Upper lobe of left lung (tissue), 6 donors: ENCODE measurements at places on chromosomes 3 and 15. TPM values are rescaled to one million over a fixed set of nuclear protein-coding genes. Genes with fewer than 3 reads are reported as not detected.

The LCTL gene
- total RNA-seq = not detected

The LINGO1 gene
- total RNA-seq = 0.15 TPM

The CYP19A1 gene
- total RNA-seq = not detected

The MUC20 gene
- total RNA-seq = 10.2 TPM

The LSAMP gene
- 15.4 TPM for total RNA-seq

The ATXN7 gene
- 32.6 TPM for total RNA-seq

GRCh38 chr3:86029590-86029989 lies 961.4 kb downstream of the VGLL3 start:
- no peaks in the 10 kb centered on the region for H3K4me1 ChIP-seq
- no peaks in the 10 kb centered on the region for H3K36me3 ChIP-seq
- no peak overlapping the region for H3K27ac ChIP-seq
- no peaks in the 10 kb centered on the region for H3K27me3 ChIP-seq
- DNase-seq = no peak
- no peak overlapping the region for H3K4me3 ChIP-seq

DNA sequence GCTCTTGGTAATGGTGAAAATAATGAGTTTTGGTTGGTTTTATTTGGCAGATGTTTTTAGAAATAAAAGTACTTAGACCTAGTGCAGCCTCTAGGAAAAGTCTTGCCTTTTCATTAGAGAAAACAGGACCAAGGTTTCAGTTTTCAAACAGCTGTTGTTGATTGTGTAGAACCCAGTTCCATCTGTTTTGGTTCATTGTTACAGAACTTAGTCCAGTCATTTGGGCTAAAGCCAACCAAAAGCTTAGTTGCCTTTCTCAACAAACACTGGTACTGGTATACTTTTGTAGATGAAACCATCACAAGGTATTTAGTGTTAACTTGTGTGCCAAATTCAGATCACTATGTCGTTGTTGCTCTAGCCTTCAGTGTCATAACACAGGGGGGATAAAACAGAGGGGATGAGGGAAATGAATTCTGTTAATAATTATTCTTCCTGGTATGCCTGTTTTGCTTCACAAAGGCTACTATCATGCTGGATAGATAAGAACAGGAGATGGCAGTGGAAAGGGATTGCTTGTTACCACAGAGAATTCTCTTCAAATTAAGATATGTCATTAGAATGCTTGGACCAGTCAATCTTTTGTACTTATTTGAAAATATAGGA lies 12.6 kb upstream of the APH1B start:
- H3K36me3 ChIP-seq = no peaks in the 10 kb centered on the region
- no peak for DNase-seq
- no peak overlapping the region for H3K27ac ChIP-seq
- no peak overlapping the region for H3K4me3 ChIP-seq
- no peaks in the 10 kb centered on the region for H3K4me1 ChIP-seq

DNA sequence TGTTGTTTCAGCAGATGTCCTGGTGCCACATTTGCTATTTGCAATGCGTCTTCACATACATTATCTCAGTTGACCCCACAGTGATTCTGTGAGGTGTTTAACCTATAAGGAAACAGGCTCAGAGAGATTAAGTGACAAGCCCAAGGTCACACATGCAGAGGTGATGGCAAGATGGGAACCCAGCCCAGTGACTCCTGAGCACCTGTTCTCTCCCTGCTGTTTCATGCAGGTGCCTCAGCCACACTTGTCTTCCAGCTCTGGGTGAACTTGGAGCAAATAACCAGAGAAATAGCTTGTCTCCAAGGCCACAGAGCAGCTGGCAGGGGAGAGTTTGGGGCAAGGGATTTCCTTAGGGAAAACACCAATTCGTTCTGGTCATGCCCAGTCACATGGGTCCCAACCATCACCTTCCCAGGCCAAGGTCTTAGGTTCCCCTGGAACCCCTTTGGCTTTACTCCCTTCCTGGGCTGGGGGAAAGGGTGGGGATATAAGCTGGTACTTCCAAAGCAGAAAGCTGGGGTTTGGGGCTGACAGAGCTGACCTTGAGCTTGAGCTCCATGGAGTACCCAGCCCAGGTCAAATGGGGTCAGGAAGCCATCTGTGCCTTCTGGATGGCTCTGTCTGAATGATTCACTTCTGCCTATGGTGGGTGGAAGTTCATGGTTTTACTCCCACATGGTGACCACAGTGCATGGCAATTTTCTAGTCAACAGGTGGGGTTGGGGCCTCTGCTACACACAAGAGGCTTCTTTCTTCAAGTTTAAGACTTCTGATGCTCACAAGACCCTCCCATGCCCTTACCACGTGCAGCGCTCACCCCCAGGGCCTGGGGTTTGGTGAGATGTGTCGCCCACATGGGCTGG lies 22.4 kb downstream of the LIPC start:
- DNase-seq = no peak
- H3K27ac ChIP-seq = no peak overlapping the region
- no peaks in the 10 kb centered on the region for H3K36me3 ChIP-seq
- H3K4me1 ChIP-seq = peaks cover 7% of the 10 kb centered on the region

GRCh38 chr3:36680952-36681351 lies 83.4 kb downstream of the DCLK3 start:
- no peak overlapping the region for H3K27ac ChIP-seq
- no peaks in the 10 kb centered on the region for H3K4me1 ChIP-seq

DNA sequence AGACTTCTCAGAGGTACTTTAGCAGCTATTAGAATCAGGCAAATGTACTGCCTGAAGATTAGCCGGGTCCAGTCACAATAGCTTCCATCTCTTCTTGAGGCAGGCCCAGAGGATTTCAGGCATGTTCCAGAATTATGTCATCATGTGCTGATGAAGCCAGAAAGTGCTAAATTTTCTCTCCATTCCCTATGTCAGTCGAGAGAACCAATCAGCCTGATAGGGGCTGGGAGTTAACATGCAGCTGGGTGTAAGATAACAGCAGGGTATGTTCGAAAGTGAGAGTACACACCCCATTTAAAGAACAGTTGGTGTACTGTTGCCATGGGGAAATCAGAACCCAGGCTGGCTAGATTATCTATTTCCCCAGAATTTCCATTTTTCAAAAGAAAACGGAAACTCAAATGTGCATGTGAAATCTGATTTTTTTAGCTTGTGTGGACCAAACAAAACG lies 48.7 kb downstream of the MYH15 start:
- no peak overlapping the region for H3K4me3 ChIP-seq
- no peaks in the 10 kb centered on the region for H3K36me3 ChIP-seq
- H3K27me3 ChIP-seq = no peaks in the 10 kb centered on the region
- no peaks in the 10 kb centered on the region for H3K4me1 ChIP-seq
- no peak for DNase-seq
- no peak overlapping the region for H3K27ac ChIP-seq

- no peaks in the 10 kb centered on the region for H3K27me3 ChIP-seq
- H3K36me3 ChIP-seq = no peaks in the 10 kb centered on the region
- no peak overlapping the region for H3K27ac ChIP-seq
- H3K4me1 ChIP-seq = no peaks in the 10 kb centered on the region
- no peak for DNase-seq
These were observed 21.8 kb upstream of the PROK2 start for GRCh38 chr3:71806736-71807135.

GRCh38 chr15:79034284-79034683 lies 56.3 kb downstream of the RASGRF1 start:
- DNase-seq = no peak
- H3K27ac ChIP-seq = no peak overlapping the region
- H3K36me3 ChIP-seq = no peaks in the 10 kb centered on the region
- no peak overlapping the region for H3K4me3 ChIP-seq

- no peak for DNase-seq
- no peak overlapping the region for H3K4me3 ChIP-seq
- no peaks in the 10 kb centered on the region for H3K4me1 ChIP-seq
- H3K27ac ChIP-seq = no peak overlapping the region
These were observed 436.9 kb downstream of the CNTN6 start for GRCh38 chr3:1529676-1530075.

DNA sequence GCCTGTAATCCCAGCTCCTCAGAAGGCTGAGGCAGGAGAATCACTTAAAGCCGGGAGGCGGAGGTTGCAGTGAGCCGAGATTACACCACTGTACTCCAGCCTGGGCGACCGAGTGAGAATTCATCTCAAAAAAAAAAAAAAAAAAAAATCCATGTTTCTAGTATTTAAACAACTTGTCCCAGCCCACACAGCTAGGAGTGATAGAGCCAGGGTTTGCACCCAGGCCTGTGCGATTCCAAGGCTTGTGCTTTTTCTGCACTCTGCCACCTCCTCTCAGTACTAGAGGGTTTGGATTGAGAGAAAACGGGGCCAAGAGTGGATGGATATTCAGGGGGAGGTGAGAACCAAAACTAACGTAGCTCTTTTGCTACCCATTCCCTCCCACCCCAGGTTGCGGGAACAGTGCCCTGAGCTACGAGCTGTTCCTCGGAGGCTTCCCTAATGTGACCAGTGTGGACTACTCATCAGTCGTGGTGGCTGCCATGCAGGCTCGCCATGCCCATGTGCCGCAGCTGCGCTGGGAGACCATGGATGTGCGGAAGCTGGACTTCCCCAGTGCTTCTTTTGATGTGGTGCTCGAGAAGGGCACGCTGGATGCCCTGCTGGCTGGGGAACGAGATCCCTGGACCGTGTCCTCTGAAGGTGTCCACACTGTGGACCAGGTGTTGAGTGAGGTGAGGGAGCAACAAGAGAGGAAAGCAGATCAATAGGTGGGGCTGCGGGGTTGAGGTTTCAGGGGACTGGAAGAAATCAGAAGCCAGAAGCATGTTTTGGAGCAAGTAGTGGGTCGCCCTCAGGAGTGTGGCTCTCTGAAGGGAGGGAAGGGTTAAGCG lies 4.1 kb downstream of the CAMK2N2 start:
- no peaks in the 10 kb centered on the region for H3K36me3 ChIP-seq
- H3K27ac ChIP-seq = no peak overlapping the region
- DNase-seq = no peak
- peaks cover 29% of the 10 kb centered on the region for H3K4me1 ChIP-seq
- H3K4me3 ChIP-seq = no peak overlapping the region
- peaks cover 4% of the 10 kb centered on the region for H3K27me3 ChIP-seq

DNA sequence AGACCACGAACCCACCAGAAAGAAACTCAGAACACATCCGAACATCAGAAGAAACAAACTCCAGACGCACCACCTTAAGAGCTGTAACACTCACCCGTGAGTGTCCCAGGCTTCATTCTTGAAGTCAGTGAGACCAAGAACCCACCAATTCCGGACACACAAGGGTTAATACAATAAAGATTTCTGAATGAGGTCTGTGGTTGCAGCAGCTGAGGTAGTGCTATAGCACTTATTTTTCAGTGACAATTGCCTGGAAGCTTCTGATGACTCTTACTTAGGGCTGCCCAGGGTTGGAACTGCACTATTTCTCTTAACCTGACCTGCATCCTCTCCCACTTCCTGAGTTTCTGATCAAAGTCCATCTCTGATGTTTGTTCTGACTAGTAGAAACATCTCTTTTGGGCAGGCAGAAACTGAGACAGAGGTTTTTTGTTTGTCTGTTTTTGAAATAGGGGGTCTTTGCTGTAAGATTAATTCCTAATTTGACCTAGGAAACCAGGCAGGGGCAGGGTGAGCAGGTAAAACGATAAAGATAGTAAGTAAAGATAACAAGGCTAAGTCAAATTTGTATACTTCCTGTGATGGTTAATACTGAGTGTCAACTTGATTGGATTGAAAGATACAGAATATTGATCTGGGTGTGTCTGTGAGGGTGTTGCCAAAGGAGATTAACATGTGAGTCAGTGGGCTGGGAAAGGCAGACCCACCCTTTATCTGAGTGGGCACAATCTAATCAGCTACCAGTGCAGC lies 169.1 kb downstream of the GAP43 start:
- H3K36me3 ChIP-seq = no peaks in the 10 kb centered on the region
- no peak overlapping the region for H3K4me3 ChIP-seq
- DNase-seq = no peak

- H3K4me3 ChIP-seq = no peak overlapping the region
- no peaks in the 10 kb centered on the region for H3K27me3 ChIP-seq
These were observed 65.7 kb upstream of the ALDH1L1 start for GRCh38 chr3:126245811-126246727.

DNA sequence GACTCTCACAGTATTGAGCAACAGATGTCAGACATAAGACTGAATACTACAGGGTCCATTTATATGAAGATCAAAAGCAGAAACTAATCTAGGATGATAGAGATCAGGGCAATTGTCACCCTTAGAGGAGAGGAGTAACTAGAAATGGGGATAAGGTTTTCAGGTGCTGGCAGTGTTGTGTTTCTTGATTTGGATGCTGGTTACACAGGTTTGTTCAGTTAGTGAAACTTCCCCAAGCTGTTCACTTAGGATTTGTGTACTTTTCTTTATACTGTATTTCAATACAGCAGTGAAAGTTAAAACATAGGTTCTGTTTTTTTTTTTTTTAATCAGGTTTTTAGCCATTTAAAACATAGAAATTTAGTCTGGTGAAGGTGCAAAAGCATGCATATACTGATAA lies 39.1 kb upstream of the CMTM7 start:
- no peak overlapping the region for H3K4me3 ChIP-seq
- DNase-seq = no peak
- H3K27me3 ChIP-seq = no peaks in the 10 kb centered on the region
- H3K4me1 ChIP-seq = peaks cover 20% of the 10 kb centered on the region
- H3K27ac ChIP-seq = no peak overlapping the region
- no peaks in the 10 kb centered on the region for H3K36me3 ChIP-seq

DNA sequence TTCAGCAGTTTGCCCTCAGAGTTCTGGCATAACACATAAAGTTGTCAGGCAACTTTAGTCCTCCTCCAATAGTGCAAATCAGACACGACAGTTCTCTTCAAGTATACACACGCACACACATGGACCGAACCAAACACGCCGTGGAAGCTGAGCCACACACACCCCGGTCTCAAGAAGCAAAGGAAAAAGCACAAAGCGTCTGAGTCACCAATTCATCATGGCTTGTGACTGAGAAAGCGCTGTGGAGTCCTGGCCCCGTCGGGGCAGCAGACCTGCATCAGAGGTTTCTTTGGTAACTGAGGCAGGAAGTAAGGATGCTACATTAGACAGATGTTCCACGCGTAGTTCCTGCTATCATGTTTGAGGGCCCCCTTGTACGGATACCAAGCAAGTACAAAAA lies 85.7 kb downstream of the VGLL4 start:
- H3K27me3 ChIP-seq = no peaks in the 10 kb centered on the region
- no peak overlapping the region for H3K4me3 ChIP-seq
- no peak for DNase-seq
- no peak overlapping the region for H3K27ac ChIP-seq

DNA sequence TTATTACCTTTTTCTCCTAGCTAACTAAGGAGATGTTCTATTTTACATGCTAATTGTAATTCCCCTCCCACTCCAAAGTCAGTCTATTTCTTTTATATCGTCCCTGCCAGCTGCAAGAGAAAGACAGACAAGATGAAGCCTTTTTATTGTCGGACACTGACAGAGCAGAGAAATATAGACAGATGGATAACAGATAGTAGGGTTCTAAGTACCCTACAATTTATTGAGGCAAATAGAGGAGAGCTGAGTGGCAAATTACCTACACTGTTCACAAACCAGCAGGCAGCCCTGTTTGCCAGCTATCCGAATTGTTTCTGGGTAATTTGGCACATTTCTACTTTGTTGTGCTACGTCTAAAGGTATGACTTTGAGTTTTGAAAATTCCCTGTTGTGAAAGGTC lies 392.3 kb upstream of the ZNF717 start:
- no peak overlapping the region for H3K27ac ChIP-seq
- H3K4me1 ChIP-seq = no peaks in the 10 kb centered on the region
- no peak overlapping the region for H3K4me3 ChIP-seq
- no peaks in the 10 kb centered on the region for H3K36me3 ChIP-seq
